ENCODE measurements at places on chromosomes 5 and 9.

DNA sequence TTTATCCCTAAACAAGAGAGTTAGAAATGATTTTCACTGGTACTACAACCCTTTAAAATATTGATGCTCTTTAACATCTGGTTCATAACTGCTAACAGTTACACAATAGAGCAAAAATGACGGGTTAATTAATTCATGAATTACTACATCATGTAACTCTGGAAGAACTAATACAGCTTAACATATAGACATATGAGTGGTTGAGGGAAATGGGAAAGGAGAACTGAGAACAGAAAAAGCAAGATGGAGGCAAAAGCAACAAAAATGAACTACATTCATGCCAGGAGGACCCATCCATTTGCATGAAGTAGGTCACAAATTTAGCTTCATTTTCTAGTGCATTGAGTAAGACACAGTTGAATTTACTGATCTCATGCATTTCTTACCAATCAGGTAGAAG is 61.8 kb downstream of the C9 start:
- DNase-seq = no peak

DNA sequence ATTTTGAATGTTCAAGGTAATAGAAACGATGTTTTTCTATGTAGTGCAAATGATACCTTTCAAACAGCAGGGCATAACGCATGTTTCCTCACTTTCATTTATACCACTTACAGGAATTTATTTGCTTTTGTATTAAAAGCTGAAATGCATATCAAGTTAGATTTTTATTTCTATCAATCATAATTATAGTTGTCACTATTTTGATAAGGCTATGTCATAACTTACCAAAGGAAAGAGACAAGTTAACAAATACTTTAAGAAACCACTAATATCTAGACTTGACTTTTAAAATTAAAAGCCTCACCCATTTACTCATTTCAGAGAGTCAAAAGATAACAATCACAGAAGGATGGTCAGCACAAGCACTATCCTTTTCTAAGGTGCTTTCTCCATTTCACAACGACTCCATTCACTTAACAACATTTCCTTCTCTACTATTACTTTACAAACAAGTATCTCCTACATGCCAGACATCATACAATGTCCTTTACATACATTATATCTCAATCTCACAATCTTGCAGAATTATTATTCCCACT is 12.6 kb downstream of the ERP44 start:
- DNase-seq = no peak

GRCh38 chr5:148645527-148645926 is 8.8 kb downstream of the HTR4 start:
- no peak for DNase-seq

GRCh38 chr5:22947921-22948320 is 94.8 kb upstream of the CDH12 start:
- no peak for DNase-seq

DNA sequence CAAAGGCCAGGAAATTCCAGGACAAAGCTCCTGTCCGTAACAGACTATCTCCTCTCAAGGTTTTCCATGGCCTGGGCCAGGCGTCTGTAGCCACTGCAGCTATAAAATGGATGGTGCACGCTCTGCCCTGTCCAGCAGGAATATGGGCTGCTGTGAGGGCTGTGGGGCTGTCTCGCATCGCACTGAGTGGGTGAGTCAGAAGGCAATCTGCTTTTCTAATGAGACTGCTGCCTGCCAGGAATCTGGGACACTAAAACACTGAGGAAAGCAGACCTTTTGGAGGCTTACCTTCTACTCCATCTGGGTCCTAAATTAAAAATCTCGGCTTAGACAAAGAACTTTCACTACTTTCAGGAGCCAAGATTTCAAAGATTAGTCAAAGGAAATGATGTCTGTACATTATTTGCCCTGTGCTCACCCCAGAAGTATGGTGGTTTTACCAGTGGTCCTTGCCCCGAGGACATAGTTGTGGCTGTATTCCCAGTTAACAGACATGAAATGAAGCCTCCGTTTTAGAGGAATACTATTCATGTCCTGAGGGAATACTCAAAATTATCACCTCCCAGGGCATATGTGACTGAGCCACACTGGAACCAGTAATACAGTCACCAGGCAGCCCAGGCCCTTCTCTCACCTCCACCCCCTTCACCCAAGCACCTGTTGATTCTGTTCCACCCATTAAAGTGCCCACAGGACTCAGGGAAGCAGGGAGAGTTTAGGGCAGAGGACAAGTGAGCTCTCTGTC is 56.4 kb downstream of the PFDN1 start:
- DNase-seq = peak; percentile 62

GRCh38 chr9:122244349-122244748 is 15.6 kb upstream of the LHX6 start:
- DNase-seq = no peak

DNA sequence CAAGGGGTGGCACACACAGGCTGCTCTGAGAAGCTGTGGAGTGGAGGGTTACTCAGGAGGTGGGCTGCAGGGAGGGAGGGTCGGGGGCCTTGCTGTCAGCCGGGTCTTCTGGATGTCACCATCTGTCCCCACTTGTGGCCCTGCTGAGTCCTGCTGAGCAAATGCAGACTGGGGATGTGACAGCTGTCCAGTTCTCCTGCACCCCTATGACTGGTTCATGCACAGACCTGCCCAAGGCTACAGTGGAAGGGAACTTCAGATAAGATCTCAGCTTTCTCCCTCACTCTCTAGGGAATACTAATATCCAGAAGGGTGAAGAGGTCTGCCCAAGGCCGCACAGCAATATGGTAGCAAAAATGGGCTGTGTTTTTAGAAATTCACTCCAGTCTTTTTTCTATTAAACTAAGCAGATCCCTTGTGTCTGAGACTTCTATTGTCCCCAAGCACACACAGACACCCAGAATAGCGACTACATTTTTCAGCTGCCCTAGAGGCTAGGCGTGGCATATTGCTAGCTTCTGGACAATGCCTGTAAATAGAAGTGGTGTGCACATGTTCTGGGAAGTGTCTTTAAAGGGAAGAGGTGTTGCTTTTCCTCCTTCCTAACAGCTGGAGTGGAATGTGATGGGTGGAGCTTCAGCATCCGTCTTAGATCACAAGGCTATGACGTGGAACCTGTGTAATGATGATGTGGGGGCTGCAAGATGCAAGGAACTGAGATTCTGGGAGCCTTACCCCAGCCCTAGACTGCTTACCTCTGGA is 51.1 kb upstream of the TBC1D2 start:
- DNase-seq = no peak

- DNase-seq = no peak
These were observed 28.7 kb upstream of the UBAC1 start for GRCh38 chr9:135989722-135990467.

- no peak for DNase-seq
These were observed 120.1 kb upstream of the TMEM161B start for GRCh38 chr5:88388476-88389337.

GRCh38 chr5:16894236-16895057 is 41.6 kb downstream of the MYO10 start:
- no peak for DNase-seq
